ENCODE measurements at places on chromosomes 16 and 17.
A peak's percentile ranks its signal among the peaks of the same experiment; 100 is the strongest.

GRCh38 chr16:73052576-73052975, 4.6 kb upstream of the ZFHX3 start:
- DNase-seq = no peak

DNA sequence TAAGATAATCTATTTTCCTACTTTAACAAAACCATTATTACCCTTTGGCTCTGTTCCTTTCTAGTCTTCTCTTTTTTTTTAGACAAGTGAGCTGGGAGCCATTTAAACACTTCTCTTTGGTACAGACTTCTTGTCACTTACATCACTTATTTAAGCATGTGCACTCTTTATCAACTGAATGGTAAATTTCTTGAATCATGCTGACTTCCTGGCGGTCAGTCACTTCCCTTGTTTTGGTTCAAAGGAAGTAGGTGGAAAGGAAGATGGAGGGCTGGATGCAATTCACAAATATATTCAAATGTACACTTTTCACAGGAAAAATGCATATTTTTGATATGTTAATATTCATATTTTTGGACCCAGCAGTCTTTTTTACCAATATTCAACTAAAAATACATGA, 97.1 kb downstream of the ITFG1 start:
- no peak for DNase-seq

DNA sequence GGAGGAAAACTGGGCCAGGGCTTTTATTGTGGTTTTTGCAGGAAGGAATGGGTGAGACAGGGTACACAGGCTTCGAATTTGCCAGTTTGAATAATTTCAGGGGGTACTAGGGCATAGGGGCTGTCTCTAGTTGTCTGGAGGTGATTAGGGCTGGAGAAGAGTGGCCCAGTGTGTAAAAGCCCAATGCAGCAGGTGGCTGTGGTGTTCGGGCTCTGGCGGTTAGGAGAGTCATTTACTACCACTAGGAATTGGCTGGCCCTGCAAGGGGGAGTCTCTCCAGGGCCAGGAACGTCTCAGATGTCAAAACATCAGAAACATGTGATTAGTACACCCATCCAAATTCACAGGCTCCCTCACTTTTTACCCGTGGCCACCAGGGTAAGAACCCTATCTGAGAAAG, 50.3 kb downstream of the GINS3 start:
- DNase-seq = no peak

DNA sequence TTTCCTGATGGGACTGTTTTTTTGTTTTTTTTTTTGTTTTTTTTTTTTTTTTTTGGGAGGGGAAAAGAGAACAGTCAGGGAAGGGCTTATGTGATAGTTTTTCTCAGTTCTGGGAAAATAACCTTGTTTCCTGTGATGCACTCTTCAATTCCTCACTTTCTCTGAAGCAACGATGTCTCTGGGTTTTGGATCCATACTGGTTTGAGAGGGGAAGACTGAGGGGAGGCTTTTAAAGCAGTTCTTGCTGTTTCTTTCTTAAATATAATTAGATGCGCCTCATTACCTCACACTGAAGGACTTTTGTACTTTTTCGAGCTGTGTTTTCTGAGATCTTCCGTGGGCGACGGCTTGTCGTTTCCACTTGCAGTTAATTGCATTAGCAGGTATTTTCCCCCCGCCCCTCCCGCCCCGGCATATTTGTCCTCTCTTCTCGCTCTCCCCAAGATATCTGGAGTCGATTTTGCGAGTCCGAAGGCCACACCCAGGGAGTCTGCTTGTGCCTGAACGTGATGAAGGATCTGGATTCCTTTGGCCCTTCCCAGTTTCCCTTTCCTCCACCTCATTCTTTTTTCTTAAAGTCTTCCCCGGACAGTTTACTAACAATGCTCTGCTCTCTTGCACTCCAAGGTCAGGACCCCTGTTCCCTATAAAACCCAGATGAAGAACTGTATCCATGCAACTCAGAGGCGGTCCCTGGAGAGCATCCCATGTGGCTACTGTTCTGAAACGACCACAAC, 125.2 kb upstream of the ZFHX3 start:
- DNase-seq = no peak

DNA sequence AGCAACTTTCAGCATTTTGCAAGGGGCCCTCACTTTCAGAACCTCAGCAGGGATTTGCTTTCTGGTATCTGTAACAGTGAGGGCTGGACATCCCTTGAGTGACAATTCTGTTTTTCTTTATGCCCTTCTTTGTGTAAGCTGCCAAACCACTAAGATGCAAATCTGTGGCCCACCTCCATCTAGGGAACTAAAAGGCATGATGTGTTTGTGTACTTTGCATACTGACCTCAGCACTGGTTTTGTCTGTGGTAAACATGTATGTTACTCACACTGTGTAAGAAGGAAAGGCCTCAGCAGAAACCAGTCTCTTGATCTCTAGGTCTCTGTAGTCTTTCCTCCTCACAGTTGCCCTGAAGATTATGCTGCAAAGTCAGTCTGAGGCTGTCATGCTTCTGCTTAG, 396.6 kb upstream of the DYNLRB2 start:
- no peak for DNase-seq

DNA sequence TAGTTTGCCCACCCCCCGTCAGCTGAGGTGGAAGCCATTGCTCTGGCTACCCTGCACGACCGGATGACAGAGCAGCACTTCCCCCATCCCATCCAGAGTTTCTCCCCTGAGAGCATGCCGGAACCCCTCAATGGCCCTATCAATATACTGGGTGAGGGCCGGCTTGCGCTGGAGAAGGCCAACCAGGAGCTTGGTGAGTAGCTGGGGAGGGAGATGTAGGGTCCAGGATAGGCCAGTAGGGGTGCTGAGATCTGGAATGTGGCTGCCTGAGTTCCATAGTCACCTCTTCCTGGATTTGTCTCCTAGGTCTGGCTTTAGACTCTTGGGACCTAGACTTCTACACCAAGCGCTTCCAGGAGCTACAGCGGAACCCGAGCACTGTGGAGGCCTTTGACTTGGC, 6.4 kb downstream of the PFAS start:
- no peak for DNase-seq

- DNase-seq = no peak
Measured at GRCh38 chr16:27407133-27407532, 5.2 kb downstream of the IL21R start.

DNA sequence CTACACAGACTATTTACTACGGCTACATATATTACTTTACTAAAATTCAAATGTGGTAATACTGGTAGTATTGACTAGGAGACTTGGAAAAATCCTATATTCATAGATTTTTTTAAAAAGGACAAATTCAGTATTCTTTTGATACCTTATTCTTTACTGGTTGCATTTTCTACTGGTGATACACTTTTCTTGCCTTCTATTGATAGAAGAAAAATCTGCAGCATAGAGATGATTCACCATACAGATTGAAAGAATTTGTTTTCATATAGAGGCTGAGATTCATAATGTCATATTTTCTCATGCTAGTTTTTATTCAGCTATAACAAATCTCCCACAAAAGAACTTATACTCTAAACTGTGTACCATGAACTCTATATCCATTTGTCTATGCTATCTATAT, 195.4 kb upstream of the C17orf78 start:
- no peak for DNase-seq

DNA sequence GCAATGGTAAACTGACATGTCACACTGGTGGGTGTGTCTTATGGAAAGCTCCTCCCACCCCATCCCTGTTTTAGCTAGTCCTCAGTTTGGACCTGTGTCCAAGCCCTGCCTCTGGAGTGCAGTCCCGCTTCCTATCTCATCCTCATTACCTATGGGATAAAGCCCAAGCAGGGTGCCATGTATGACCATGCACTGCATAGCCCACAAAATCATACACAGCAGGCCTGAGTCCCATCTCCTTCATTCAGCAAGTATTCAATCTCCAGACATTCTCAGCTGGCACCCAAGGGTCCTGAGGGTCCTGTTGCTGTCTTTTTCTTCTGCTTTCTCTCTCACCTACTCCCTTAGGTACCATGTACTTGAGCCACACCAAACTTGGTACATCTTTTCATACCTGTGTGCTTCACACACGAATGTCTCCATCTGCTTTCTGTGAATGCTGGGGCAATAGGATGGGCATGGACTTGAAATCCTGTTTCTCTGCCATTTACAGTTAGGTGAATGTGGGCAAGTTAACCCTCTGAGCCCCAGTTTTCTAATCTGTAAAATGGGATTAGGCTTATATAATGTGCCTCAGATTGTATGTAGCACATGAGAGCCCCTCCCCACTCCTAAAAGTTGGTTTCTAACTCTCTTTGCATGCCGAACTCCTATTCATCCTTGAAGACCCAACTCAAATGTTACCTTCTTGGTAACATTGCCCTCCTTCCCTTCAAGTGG, 28.5 kb downstream of the TNS4 start:
- DNase-seq = no peak

- no peak for DNase-seq
Measured at GRCh38 chr17:4475001-4475400, 23.7 kb upstream of the SPNS2 start.

- DNase-seq = no peak
Measured at GRCh38 chr17:56175299-56175955, 22.2 kb downstream of the ANKFN1 start.

- DNase-seq = no peak
Measured at GRCh38 chr17:14871921-14872320, 393.2 kb downstream of the PMP22 start.

GRCh38 chr16:74268372-74268782, 28.2 kb upstream of the PSMD7 start:
- DNase-seq = no peak

DNA sequence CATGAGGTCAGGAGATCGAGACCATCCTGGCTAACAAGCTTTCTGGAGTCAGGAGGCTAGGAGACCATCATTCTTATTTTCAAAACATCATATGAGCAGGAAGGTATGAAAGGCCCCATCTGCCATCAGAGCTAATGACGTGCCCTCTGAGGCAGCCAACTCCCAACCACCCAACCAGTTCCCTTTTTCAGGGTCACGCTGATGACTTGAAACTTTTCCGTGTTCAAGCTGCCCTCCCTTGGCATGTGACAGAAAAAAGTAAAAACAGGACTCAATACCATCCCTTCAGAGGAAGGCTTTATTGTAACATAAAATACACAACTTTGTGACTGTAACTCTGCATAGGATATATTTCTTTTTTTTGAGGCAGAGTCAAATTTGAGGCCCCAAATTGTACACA, 4.6 kb upstream of the GHDC start:
- DNase-seq = no peak

- DNase-seq = peak; percentile 26
Measured at GRCh38 chr17:77473615-77474226, 333.0 kb downstream of the SEC14L1 start.

DNA sequence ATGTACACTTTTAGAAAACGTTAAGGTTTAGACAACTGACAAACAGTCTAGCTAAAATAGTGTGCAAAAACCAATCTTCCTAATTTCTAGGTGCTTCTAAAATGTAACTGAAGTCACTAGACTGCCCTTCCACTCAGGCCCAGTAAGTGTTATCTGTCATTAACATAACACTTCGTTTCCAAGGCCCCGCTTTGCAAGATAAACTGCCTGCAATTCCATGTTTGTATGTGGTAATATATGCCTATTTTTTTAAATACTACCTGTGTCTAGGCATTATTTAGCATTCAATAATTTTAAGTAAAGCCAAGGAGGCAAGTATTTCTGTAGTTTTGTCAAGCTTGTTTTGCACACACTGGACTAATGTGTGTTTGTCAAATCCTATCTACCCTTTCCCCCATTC, 3.2 kb downstream of the USP32 start:
- DNase-seq = no peak

DNA sequence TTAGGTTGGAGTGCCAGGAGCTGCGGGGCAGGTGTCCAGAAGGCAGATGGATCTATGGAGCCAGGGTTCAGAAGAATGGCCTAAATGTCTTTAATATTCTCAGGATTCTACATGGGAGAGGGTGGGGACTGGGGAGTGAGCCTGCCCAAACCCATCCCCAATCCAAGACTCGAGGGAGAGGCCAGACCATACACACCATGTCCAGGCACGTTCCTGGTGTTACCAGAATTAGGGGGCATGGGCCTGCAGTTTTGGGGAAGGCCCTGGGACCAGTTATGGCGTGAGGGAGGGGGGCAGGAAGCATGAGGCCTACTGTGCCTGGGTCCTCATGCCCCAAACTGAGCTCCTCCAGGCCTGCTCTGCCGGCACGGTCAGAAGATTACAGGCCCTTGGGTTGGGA, 1.9 kb downstream of the TAX1BP3 start:
- no peak for DNase-seq

- DNase-seq = no peak
Measured at GRCh38 chr16:62298600-62298999, 262.4 kb upstream of the CDH8 start.

DNA sequence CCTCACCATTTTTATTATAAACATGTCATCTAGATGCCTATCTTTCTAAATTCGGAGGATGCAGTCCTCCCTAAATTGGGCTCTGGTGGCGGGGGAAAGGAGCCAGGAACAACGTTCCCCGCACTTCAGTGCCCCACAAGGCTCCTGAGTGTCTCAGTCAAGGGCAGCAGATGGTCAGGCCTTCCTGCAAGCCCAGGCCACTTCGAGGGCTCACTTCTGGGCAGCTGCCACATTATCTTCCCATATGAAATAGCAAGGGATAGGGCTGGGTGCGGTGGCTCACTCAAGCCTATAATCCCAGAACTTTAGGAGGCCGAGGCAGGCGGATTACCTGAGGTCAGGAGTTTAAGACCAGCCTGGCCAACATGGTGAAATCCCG, 32.3 kb downstream of the FBXO31 start:
- no peak for DNase-seq

DNA sequence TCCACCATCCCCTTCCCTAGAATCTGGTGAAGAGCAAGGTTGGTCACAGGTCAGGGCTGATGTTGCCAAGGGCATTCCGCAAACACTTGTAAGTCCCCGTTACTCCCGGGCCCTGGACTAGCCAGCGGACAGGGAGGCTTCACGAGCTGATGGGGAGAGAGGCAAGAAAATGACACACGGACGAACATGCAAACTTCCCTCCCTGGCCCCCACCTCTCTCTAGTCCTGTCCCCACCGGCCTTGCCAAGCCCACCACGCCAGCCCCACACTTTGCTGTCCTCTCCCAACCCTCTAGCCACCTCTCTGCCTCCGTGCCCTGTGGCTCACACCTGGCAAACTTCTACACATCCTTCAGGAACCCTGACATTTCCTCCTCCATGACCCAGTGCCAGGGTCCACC, 54.8 kb downstream of the RPH3AL start:
- DNase-seq = no peak

- peak; percentile 99 for DNase-seq
Measured at GRCh38 chr17:76515274-76515949, 14.2 kb upstream of the RHBDF2 start.
